ENCODE measurements at places on chromosomes 3 and 15. TPM values are rescaled to one million over a fixed set of nuclear protein-coding genes. Genes with fewer than 3 reads are reported as not detected.

The ZDHHC3 gene
- 44.1 TPM for total RNA-seq

DNA sequence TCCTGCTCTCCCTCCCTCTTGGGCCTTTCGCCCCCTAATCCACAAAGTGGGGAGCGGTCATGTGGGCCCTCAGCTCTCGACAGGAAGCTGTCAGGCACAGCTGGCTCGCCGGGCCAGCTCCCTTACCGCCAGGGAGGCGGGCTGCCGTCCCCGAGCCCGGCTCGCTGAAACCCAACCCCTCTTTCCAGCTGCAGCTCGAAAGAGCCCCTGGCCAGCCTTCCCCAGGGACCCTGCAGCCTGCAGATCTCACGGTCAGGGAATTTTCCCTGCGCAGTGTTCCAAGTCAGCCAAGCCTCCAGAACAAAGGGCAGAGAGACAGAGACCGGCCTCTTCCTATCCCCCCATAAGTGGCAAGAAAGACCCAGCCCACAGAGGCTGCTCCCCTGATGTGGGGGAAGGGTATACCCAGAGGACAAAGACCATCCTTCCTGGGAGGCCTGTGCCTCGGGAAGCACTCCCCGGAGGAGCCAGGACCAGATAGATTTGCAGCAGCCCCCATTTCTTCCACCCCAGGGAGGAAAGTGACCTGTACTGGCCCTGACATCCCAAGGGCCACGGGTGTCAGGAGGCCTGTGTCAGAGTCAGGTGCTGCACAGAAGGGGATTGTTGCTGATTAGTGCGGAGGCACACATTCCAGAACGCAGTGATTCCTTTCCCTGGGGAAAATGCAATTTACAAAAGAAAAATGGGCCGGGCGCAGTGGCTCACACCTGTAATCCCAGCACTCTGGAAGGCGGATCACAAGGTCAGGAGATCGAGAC, 32.6 kb downstream of the MAGEF1 start:
- H3K36me3 ChIP-seq: no peaks in the 10 kb centered on the region
- no peak for DNase-seq
- H3K27ac ChIP-seq: no peak overlapping the region
- H3K27me3 ChIP-seq: peaks cover 7% of the 10 kb centered on the region

- H3K27ac ChIP-seq: no peak overlapping the region
- no peak overlapping the region for H3K4me3 ChIP-seq
- DNase-seq: no peak
- H3K4me1 ChIP-seq: peaks cover 11% of the 10 kb centered on the region
These were observed 28.0 kb downstream of the KLHDC8B start for GRCh38 chr3:49199239-49199899.

The CATSPER2 gene
- total RNA-seq: 0.53 TPM

Measured in HepG2 (cell line).